ENCODE measurements at places on chromosomes 4 and X. TPM values are rescaled to one million over a fixed set of nuclear protein-coding genes. Genes with fewer than 3 reads are reported as not detected.
A peak's percentile ranks its signal among the peaks of the same experiment; 100 is the strongest.

GRCh38 chr4:170849969-170850368 lies 760.2 kb upstream of the AADAT start:
- DNase-seq, result no peak

- DNase-seq, result peak; percentile 87
Observed at GRCh38 chrX:152632445-152633097, 5.1 kb upstream of the GABRQ start.

Gene ALAS2
- total RNA-seq, result not detected

Gene MAGEA3
- 10.0 TPM for total RNA-seq

DNA sequence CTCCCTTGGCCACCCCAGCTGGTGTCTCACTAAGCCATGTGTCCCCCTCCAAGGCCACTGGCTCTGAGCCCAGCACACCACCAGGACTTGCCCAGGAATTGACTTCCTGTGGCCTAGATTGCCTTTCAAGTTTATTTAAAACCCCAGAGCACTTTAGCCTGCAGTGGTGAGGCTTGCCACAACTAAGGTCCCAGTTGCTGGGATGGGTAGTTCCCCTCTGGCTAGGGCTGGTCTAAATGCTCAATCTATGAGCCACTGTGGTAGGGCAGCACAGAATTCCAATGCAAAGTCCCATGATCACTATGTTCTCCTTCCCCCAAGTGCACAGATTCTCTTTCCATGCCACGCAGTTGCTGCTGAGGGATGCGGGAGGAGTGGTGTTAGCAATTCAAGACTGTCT lies 61.1 kb upstream of the HCCS start:
- DNase-seq, result no peak

- no peak for DNase-seq
Observed at GRCh38 chrX:12693754-12694153, 97.5 kb upstream of the PRPS2 start.

Measured in HT-29 (cell line).